RWPE2 (cell line): ENCODE measurements at places on chromosomes 13 and 19.

DNA sequence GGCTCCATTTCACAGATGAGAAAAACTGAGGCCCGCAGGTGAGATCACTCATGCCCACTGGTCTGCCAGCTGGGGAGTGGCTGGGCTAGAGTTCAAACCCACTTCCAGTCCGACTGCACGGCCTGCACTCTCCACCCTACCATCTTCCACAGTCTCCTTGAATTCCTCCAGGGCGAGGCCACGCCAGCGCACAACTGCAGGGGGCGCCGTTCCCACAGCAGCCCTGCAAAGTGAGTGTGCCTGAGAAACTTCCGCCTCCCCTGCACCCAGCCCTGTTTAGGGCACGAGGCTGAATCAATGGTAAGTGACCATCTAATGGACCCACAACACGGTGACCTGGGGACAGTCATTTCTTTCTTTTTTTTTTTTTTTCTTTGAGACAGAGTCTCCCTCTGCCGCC is 829 bp upstream of the ATCAY start:
- DNase-seq: no peak

DNA sequence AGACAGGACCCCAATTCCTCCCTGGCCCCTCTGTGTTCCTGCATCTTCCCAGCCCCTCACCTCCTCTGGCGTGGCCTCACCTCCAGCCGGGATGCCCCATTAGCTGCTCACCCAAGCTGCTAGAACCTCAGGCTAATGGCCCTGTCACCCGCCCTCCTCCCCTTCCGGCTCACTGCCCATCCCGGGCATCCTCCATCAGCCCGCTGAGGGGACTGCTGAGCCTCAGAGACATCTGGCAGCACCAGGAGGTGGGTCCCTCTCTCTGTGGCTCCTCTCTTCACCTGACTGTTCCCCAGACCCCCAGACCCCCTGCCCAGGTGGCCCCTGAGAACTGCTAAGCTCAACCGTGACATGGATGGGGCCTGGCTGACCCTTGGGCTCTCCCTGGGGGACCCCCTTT is 2.9 kb downstream of the FFAR1 start:
- no peak for DNase-seq

- no peak for DNase-seq
These were observed 1486.8 kb downstream of the EFNB2 start for GRCh38 chr13:105048677-105049076.

GRCh38 chr13:65339241-65339640 is 1890.9 kb downstream of the PCDH9 start:
- DNase-seq: no peak

- no peak for DNase-seq
These were observed 819.8 kb downstream of the PCDH9 start for GRCh38 chr13:66410314-66410713.

GRCh38 chr19:35223862-35224505 is 4.6 kb downstream of the FAM187B start:
- no peak for DNase-seq

GRCh38 chr19:11194656-11195558 is 2.4 kb downstream of the KANK2 start:
- no peak for DNase-seq

GRCh38 chr19:53394522-53394973 is 401 bp upstream of the ZNF765 start:
- no peak for DNase-seq

GRCh38 chr13:39875111-39875987 is 219.9 kb downstream of the COG6 start:
- no peak for DNase-seq

- DNase-seq: no peak
These were observed 24.3 kb downstream of the ARL11 start for GRCh38 chr13:49652355-49653305.

- no peak for DNase-seq
These were observed 309.3 kb downstream of the DCT start for GRCh38 chr13:94170145-94170571.

GRCh38 chr13:113636266-113636963 is 21.6 kb downstream of the ATP4B start:
- DNase-seq: no peak

DNA sequence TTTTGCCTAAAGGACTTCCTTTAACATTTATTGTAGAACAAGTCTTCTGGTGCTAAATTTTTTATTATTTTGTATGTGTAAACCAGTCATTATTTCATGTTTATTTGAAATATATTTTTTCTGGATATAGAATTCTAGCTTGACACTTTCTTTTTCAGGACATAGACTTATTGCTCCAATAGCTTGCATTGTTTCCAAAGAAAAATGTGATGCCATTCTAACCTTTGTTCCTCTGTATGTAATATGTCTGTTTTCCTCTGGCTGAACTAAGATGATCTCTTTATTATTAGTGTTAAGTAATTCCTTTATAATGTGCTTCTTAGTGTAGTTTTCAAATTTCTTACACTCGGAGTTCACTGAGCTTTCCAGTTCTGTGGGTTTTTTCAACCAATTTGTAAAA is 174.1 kb upstream of the STARD13 start:
- no peak for DNase-seq

DNA sequence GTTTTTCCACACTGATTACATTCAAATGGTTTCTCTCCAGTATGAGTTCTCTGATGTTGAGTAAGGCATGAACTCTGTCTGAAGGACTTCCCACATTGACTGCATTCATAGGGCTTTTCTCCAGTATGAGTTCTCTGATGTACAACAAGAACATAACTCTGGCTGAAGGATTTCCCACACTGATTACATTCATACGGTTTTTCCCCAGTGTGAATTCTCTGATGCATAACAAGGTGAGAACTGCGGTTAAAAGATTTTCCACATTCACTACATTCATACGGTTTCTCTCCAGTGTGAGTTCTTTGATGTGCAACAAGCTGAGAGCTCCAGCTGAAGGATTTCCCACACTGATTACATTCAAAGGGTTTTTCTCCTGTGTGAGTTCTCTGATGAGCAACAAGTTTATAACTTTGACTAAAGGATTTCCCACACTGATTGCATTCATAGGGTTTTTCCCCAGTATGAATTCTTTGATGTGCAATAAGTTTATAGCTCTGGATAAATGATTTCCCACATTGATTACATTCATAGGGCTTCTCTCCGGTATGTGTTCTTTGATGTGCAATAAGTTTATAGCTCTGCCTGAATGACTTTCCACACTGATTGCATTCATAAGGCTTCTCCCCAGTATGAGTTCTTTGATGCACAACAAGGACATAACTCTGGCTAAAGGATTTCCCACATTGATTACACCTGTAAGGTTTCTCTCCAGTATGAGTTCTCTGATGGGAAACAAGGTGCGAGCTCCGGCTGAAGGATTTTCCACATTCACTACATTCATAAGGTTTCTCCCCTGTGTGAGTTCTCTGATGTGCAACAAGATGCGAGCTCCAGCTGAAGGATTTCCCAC is 23.5 kb downstream of the ZNF180 start:
- DNase-seq: no peak
